ENCODE measurements at places on chromosomes 7 and 10.

GRCh38 chr10:48490571-48490940, 114.3 kb downstream of the ARHGAP22 start:
- DNase-seq = no peak

DNA sequence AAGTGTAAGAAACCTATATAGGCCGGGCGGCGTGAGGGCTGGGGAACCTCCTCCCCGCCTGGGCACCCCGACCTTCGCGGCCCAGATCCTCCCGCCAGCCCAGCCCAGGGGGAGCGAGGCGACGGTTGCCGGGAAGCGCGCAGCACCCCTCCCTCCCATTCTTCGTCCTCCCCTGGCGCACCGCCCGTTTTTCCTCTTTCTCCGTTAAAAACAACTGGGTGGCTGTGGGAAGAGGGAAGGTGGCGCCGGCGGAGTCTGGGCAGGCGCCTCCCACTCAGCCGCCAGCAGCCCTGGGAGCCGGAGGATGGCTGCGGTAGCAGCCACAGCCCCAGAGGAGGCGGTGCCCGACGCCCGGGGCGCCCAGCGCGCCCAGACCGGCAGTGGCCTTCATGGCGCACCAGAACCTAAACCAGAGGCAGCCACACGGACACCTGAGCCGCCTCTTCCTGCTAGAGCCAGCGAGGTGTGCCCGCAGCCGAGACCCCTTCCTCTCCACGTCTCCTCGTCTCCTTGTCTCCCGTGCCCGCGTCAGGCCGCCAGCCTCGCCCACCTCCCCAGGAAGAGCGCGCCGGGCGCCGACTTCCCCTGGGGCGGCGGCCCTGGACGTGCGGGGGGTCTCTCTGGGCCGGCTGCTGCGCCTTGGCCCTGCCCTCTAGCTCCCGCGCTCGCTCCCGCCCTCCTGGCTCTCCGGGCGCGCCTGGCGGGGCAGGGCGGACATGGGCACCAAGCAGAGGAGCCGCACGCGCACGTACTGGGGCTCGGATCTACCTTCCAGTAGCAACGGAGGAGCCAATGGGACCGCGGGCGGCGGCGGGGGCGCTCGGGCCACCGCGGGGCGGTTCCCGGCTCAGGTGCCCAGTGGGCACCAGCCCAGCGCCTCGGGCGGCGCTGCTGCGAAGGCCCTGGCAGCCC, 32.8 kb upstream of the SFTPD start:
- DNase-seq = peak; percentile 74

GRCh38 chr10:46074196-46074946, 28.3 kb upstream of the MSMB start:
- DNase-seq = no peak

GRCh38 chr7:107251963-107252362, 83.2 kb downstream of the HBP1 start:
- no peak for DNase-seq

DNA sequence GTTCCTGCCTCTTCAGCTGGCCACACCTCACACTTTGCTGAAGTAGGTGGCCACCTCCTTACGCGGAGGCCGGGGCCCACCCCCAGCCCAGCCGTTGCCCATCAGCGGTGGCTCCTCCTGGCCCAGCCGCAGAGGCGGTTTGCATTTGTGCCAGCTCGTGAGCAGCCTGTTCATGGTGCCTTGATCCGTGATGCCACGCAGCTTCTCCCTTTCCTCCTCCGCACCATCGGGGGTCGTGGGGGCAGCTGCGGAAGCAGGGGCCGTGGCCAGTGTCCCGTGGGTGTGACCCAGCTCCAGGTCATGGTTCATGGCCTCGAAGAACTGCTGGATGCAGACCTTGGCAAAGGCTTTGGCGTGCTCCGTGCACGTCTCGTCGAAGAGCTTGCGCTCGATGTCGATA, 3.1 kb upstream of the CALHM2 start:
- DNase-seq = no peak

- no peak for DNase-seq
These were observed 238.1 kb upstream of the BMPER start for GRCh38 chr7:33667196-33667595.

GRCh38 chr7:26061678-26062603, 90.1 kb upstream of the NFE2L3 start:
- peak; percentile 88 for DNase-seq

DNA sequence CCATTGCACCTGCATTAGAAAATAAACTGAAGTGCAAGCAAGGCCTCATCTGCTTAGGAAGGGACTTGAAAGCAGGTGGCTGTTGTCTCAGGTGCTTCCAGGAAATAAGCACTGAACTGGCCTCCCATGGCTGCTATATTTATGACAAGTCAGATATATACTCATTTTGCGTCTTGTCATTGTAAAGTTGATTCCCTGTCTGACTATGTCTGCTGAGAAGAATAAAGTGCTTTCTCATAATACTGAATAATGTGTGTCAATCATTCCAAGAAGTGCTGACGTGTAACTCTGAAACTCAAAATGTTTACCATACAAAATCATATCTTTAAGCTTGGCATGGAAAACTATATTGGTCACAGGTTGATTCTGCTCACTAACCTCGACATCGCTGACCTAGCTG, 44.9 kb upstream of the SVOPL start:
- no peak for DNase-seq

DNA sequence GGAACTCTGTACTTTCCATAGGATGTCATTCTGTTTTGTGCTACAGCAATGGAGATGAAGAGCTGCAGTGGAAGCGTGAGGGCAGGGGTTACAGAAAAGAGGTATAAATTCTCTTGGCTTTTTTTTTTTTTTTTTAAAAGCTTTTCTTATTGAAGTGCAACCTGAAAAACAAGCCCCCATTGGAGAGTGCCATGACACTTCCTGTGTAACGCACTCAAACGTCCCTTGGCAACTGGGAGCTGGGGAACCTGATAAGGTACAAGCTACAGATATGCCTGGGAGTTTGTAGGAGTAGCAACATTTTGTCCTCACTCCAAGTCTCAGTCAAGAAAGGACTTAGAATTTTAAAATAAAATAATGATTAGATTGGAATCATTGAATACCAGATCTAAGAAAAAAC, 512.1 kb downstream of the RPS24 start:
- no peak for DNase-seq

DNA sequence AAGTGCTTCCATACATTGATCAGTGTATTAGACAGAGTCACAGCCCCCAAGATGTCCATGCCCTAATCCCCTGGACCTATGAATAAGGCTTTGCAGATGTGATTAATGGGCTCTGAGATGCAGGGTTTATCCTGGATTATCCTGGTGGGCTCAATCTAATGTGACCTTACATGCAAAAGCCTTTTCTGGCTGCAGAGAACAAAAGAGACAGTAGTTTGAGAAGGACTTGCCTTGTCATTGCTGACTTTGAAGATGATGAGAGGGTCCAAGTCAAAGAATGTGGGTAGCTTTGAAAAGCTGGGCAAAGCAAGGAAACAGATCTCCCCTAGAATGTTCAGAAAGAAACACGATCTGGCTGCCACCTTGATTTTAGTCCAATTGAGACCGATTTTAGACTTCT, 238.7 kb downstream of the CCSER2 start:
- DNase-seq = no peak

- no peak for DNase-seq
These were observed 57.5 kb upstream of the CREB5 start for GRCh38 chr7:28354601-28355402.

- DNase-seq = peak; percentile 58
These were observed 515 bp upstream of the SLC4A2 start for GRCh38 chr7:151058781-151059366.

DNA sequence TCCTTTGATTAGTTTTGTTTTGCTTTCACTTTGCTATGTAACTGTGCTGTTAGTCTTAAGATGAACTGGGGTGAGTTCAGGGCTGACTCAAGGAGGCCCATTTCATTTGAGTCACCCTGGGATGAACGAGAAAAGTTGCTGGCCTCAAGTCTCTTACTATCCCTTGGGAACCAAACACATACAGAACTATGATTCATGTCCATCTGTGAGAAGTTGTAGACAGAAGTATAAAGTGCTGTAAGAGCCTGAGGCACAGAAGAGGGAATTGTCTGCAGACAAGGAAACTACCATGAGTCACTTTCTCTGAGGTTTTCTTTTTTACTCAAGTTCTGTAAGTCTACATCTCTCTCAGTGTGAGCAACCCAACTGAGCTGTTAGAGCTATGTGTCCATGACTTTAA, 179.8 kb upstream of the CSTF2T start:
- DNase-seq = no peak

GRCh38 chr7:158856883-158857668, 718 bp downstream of the DYNC2I1 start:
- no peak for DNase-seq

GRCh38 chr7:143069912-143070500, 17.9 kb downstream of the OR6V1 start:
- DNase-seq = no peak

- no peak for DNase-seq
These were observed 68.6 kb downstream of the CALD1 start for GRCh38 chr7:134847851-134848588.

DNA sequence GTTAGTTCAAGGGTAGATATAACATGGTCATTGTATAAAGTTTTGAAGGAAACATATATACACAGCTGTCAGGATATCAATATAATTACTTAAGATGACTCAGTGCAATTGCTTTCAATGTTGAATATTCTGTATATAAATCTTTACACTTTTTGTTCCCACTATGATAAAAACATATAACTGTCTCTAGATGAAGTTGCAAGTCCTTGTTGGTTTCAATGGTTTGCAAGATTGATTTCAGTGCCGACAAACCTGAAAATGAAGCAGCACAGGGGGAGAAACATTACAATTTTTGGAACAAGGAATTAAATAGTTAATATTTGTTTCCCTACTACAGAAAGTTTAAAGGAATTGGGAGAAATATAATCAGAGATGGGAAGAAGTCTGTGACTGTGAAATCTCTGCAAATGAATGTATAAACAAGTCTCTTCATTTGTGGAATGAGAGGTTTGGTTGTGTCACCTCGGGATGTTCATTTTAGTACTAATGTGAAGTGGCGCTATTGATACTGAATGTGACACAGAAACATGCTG, 54.1 kb downstream of the OR13A1 start:
- DNase-seq = no peak

DNA sequence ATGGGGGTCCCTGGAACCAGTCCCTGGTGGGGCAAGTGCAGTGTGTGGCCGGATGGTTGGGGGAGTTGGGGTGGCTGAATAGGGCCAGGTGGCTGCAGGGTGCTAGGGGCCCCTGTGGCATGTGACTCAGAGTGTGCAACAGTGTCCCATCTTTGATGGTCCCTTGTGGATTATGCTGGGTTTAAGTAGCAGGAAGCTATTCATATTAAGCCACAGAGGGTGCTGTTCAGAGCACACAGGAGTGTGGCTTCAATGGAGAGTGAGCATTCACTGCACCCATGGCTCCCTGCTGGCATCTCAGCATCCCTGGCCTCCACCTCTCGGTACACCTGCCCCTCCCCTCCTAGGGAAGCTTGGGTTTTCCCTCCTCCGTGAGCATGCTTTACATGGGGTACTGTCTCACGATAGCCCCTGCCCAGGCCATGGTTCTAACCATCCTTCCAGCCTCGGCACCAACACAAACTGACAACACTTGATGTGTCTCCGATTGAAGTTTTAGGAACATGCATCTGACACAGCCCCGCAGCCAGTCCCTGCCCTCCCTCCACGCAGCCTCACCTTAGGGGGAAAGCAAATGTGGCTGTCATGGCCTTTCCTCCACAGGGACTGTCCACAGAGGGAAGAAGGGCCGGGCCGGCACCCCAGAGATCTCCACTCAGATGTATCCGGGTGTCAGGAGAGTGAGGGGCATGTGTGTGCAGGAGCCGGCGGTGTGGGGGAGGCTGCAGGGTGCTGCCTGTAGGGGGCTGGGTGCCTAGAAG, 30.4 kb upstream of the PPIF start:
- DNase-seq = no peak

DNA sequence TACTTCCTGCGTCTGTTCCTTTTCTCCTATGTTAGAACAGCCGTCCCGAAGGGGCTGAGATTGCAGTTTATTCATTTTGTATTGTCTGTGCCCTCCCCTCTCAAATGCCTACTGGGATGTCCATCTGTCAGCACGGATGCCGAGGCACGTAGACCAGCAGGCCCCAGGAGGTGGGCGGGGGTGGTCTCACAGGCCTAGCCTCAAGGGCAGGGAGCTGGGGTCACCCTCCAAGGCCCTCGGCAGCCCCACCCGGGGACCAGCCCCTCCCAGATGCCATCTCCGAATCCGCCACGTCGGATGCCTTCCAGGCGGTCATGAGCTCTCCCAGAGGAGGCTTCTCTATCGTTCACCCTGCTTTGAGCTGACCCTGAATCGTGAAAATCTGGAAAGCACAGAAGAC, 59.7 kb downstream of the ELFN1 start:
- no peak for DNase-seq

DNA sequence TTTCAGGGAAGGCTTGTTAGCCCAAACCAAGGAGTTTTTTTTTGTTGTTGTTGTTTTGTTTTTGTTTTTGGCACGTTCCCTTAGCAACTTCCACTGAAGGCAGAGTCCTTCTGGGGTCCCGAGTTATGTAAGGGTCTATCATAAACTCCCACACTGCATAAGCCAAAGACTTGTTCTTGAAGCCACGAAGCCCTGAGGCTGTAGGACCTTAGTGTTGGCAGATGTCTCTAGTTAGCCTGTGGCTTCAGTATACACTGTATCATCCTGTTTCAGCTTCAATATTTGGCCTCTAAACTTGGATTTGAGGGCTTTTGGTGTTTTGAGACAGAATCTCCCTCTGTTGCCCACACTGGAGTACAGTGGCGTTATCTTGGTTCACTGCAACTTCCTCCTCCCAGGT, 13.6 kb downstream of the KPNA7 start:
- DNase-seq = no peak

GRCh38 chr7:84274029-84274638, 79.5 kb upstream of the SEMA3A start:
- DNase-seq = no peak

DNA sequence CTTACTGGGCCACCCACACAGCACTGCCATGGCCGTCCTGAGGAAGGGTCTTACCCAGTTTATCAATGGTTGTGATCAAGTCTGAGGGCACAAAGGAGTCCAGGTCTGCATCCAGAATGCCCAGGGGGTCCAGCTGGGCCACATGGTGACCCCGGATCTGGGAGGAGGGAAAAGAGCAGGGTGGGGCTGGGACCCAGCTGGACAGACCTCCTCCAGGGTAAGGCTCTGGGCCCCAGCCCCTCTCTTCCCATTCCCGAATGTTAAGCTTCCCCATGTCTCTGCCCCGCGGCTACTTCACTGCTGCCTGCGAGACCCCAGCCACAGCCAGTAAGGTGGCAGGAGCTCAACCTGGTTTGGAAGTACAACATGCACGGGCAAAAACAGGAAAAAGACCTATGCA, 9.5 kb downstream of the OGDHL start:
- DNase-seq = no peak

DNA sequence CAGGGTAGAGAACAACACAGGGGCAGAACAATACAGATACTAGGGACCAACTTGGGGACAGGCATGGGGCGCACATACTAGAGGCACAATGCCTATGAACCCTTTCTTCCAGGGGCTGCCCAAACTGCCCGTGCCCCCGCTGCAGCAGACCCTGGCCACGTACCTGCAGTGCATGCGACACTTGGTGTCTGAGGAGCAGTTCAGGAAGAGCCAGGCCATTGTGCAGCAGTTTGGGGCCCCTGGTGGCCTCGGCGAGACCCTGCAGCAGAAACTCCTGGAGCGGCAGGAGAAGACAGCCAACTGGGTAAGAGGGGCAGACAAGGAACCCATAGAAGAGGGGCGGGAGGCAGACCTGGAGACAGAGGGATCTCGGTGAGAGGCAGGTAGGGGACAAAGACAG, 5.8 kb downstream of the CHAT start:
- DNase-seq = no peak

Measured in NCI-H526 (cell line).